ENCODE measurements at places on chromosomes 5 and 9.

DNA sequence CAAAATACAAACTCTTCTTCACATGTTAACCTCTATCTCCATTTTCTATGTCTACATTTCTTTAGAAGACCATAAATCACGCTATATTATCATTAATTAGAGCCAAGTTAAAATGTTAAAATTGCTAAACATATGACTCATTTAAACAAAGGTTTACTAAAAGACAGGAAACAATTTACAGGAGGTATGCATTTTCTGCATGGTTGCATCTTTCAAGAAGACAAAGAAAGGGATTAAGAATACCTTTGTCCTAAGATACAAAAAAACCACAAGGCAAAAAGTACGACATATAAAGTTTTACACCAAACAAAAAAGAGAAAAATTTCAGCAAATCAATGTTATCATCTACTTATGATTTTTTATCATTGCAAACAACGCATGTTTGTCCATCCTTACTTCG, 324.4 kb downstream of the PDE4D start:
- DNase-seq = no peak

DNA sequence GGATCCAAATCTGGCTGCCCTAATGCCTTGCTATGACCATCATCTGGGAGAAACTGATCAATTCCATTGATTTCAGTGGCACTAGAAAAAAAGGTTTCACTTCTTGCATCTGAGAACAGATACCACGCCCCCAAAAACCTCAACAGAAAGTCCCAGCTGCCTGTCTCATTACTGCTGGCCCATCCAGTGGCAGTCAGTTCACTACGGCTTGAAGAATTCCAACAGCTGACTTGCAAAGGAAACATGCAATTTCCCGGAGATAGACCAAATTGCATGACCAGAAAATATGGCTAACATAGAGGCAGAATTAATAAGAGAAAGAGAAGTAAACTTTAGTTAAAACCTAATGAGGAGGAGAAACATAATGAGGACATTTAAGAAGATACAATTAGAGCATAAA, 48.6 kb downstream of the UGCG start:
- DNase-seq = no peak

DNA sequence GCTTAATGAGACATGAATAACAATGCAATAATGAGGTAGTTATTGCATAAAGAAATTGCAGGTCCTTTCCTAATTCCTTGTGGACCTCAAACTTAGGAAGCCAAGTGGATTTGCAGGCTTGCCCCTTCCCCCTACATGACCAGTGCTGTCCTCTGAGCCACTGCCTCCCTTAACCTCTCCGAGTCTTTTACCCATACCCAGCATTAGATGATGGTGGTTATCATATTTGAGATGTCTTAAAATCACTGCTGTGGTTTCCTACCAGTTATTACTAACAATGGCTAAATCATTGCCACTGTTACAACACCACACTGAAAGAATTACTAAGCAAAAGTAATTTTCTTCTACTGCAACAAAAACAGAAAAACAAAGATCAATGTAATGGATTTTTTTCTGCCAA, 170.8 kb downstream of the EDIL3 start:
- DNase-seq = no peak

GRCh38 chr9:80437825-80438224, 866.1 kb downstream of the TLE4 start:
- no peak for DNase-seq

- no peak for DNase-seq
These were observed 172.0 kb downstream of the ROR2 start for GRCh38 chr9:91778031-91778430.

DNA sequence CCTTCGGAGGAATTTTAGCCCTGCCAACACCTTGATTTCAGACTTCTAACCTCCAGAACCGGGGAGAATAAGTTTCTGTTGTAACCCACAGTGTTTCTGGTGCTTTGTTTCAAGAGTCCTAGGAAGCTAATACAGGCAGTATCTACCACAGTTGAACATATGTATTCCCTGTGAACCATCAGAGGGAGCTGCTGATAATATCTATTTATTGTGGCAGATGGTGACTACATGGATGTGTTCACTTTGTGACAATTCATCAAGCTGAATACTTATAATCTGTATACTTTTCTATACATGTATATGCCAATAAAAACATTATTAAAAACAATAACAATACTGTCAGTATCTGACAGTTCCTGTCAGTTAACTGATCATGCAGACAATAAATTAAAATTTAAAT, 137.2 kb upstream of the GNA14 start:
- DNase-seq = no peak

- no peak for DNase-seq
These were observed 3.5 kb upstream of the BASP1 start for GRCh38 chr5:17213938-17214337.

GRCh38 chr5:65190328-65191053, 291.2 kb downstream of the ADAMTS6 start:
- peak; percentile 98 for DNase-seq

DNA sequence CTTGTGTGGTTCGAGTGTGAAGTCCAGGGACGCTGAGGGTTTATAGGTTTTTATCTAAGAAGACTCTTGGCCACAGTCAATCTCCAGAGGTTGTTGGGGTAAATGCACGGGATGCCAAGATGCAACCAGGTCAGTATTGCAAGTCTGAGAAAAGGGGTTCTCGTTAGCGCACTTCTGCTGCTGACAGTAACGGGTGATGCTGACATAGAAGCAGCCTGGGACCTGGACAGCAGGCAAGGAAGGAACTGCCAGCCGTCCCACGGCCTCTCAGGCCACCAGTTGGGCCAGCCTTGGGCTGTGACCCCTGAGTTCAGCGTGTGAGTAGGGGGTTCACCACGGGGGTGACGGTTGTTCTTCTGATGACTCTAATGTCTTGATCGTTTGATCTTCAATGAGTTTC, 39.0 kb downstream of the TENT4A start:
- DNase-seq = no peak

- no peak for DNase-seq
These were observed 55.4 kb upstream of the CDH12 start for GRCh38 chr5:22908586-22908985.

GRCh38 chr9:75891771-75892215, 1.3 kb downstream of the PCSK5 start:
- DNase-seq = no peak

DNA sequence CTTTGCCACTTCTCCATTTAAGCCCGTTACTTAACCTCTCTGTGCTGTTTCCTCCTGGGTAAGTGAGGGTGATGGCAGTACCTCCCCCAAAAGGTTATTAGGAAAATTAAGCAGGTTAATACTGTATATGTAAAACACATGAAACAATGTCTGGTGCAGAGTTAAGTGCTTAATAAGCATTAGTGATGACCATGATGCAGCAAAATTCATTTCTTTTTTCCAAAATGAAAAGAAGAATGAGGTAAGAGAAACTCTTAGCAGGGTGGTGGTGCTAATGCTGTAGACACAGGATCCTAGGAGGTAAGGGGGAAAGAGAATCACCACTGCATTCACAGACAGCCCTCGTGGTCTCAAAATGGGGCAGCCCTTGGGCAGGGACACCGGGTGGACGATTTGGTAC, 115.1 kb upstream of the RAI14 start:
- no peak for DNase-seq

GRCh38 chr5:172817664-172818063, 16.4 kb upstream of the ERGIC1 start:
- no peak for DNase-seq

DNA sequence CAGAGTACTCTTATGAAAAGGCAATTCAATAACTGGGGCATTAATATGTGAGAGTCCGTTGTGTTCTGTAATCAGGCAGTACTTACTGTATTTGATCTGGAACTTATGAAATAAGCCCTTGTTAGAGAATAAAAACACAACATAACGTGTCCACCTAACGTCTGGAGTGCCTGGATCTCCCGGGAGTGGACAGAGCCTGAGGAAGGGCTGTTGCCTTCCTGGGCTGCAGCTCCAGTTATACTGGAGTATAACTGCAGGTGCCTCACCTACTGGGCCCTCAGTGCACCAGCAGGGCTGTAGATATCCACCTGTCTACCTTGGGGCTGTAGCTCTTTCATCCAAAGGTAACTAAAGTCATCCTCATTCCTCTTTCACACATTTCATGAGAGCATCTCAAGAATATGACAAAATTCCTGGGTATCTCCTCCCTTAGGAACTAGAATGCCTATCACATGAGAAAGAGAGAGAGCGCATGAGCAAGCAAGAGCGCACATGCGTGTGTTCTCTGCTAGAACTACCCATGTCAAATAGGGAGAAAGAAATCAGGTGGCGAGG, 200.1 kb downstream of the GAPVD1 start:
- no peak for DNase-seq

- no peak for DNase-seq
These were observed 15.1 kb downstream of the CFAP77 start for GRCh38 chr9:132424857-132425674.

DNA sequence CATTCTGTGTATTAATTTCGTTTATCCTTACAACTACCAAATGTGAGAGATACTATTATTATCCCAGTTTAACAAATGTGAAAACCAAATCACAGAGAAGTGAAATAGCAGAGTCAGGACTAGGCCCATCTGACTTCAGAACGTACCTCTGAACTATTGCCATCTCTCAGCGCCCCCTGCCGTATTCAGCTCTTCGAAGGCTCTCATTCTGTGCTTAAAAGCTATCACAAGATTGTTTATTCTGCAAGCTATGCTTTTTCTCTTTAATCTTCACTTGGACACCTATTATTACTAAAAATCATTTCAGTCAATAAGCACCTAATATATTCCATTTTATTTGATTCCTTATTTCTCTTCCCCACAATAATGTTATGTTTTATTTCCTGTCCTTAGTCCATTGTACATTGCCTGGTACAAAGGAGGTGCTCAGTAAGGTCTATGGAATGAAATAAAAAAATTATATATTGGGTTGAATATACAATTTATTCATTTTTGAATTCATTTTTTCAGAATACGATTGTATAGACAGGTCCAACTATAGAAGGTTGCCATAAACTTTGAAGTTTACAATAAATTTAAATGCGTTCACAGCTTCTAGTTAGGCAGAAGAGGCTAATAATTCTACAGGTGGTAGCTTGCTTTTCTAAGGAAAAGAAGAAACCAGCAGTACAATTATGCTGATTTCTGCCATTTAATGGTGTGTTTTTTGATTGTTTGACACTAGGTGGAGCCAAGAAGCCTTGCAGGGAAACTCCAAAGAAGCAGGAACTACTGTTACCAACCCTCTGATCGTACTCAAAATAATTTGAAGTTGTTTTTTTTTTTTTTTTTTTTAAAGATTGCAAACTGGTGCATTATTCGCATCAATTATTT, 202.2 kb upstream of the DMRTA1 start:
- peak; percentile 17 for DNase-seq

DNA sequence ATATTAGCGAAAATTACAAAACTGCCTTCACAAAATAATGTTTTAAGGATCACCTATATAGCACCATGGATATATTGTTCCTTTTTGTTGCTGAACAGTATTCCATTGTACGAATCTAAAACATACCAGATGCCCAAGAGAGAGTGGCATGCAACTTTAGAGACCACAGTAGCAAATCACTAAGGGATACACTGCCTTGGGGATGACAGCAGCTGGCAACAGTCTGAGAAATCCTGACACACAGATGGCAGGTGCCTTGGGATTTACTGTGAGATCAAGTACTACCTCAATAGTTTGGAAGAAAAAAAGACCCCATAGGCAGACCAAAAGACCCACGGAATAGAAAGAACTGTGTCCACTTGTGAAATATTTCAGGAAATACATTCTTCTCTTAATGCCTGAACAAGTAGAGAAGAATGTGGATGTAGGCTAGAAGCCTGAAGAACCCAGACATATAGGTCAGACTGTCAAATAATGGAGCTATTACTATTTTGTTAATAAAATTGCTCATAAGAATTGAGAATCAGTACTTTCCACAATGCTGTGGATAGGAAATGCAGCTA, 53.4 kb downstream of the PLPP1 start:
- peak; percentile 9 for DNase-seq

DNA sequence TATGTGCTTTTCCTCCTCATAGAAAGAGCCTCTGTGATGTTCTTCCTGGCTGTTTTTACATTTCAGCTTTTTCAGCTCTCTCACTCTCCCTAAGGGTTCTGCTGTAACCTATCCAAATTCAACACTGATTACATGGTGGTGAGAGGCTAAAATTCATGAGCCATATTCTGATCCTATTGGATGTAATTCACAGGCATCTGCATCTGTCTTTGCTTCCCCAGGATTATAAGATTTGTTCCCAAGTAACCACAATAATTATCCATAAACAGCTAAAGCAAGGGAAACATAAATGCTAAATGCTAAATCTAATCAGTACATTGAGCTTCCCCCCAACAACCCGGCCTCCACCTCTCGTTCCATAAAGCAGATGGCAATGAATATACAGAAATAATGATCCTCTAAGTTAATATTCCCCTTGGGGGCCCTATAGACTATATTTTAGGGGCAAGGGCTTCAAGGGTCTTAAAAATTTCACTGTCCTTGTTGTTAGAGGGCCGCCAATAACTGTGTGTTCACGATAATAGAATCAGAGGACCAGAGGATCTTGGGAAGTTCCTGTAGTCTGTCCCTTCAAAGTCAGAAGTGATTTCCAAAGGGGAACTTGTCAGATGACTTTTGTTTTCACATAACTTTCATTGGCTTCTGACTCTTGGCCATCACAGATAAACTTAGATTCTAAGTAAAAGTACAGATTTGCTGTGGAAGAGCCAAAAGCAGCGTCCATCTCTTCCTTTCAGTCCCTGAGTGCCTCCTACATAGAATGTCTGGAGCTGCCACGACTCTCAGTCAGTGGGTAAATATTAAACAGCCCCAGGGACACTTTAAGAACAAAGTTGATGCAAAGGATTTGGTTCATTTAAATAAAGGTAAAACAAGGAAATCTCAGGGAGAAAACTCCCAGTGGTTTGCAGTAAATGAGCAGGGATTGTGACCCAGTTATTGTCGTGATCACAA, 125.6 kb downstream of the ALDH1A1 start:
- no peak for DNase-seq

GRCh38 chr9:77475641-77476473, 172.3 kb downstream of the GNA14 start:
- DNase-seq = peak; percentile 34

DNA sequence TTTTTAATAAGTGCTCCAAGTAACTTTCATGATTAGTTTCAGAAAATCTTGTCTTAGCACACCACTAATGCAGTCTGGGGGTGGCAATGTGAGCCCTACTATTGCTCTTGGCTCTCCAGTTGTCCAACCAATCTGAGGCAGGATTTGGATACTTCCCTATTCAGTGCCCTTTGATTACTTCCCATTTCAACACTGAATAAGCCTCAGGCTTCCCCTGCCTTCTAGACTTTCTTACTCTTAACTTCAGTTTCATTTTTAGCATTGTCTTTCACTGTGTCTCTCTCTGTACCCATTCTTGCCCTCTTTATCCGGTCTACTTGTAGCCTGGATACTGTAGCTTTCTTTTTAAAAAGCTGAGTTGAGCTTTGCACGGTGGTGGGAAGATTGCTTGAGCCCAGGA, 186.1 kb downstream of the C9orf152 start:
- no peak for DNase-seq
